Kidney (tissue), 22 donors: ENCODE measurements at places on chromosomes 3 and 15. TPM values are rescaled to one million over a fixed set of nuclear protein-coding genes. Genes with fewer than 3 reads are reported as not detected.

GRCh38 chr3:113079218-113079961 lies 88.6 kb downstream of the GTPBP8 start:
- no peak for DNase-seq

DNA sequence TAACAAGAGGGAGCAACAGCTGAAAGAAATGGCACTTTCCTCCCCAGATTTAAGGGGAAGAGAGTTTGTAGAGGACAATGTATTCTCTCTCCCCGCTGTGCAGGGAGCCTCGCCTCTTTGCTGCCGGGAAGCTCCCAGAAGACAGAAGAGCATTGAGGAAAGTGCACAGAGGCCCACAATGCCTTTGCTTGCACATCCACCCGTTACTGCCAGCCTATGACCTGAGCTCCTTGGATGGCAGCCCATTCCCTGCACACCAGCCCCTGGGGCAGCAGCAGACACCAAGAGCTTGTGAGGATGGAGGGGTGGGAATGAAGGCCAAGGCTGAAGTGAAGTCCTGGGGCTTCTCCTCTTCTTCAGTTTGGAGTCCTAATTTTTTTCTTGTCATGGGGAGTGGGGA lies 67.0 kb downstream of the CLDN11 start:
- no peak for DNase-seq

DNA sequence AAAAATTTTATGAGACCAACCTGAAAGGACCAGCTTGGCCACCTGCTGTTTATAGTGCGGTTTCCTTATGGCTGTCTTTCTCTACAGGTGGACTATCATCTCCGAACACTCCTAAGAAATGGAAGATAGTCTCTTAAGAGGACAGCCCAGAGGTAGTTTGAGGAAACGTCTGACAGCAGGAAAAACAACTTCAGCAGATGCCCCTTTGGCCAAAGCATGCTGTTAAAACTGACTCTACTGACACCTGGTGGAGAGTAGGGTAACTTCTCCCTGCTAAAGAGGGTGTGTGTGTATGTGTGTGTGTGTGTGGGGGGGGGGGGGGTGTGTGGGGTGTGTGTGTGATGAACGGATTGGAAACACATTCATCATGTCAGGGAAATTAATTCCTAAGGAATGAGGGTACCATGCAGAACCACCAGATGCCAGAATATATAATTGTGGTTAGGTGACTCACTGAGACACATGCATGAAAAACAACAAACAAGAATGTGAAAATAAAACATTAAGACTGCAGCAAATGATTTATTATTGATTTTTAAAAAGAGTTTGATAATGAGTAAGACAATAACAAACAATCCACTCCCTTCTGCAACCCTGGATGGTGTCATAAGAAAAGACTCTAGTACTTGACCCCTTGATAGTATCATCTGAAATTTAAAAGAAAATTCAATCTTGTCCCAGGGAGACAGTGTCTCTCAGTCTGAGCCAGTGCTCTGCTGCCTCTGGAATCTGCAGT lies 256.5 kb downstream of the THRB start:
- DNase-seq = peak; percentile 86

DNA sequence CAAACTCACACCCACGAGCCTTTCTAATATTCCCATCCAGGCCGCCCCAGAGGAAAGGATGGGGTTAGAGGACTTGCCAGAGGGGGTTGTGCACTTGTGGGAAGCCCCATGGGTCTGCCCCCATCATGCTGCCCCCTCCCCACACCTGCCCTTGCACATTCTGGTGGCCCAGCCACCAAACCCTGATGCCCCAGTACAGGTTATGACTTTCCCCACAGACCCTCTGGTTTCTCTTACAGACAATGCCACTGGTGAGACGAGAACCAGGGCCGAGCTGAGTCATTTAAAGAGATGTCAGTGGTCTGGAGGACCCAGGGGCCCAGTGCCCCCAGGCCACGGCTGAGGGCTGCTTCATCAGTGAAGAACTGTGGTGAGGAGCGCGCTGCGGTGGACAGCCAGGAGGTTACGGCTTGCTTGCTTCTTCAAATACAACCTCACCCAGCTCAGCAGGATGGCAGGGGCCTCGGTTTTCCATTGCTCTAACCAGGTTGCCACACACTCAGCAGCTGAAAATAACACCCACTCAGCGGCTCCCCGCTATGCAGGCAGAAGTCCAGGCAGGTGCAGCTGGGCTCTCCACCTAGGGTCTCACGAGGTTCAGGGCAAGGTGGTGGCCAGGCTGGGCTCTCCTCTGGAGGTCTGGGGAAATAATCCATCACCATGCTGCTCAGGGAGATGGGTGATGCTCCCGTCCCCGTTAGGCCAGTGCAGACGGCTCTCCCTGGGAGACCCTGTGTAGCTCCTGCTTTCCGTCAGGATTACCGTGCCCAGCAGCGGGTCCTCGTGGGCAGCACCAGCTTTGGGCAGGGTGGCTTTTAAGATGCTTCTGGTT lies 13.8 kb upstream of the SNRPA1 start:
- DNase-seq = no peak

- DNase-seq = no peak
Measured at GRCh38 chr3:182789371-182789770, 3.9 kb upstream of the ATP11B start.

SNURF gene
- total RNA-seq = 19.1 TPM

- DNase-seq = no peak
Measured at GRCh38 chr3:183558495-183558894, 3.0 kb upstream of the KLHL6 start.

KCNAB1 gene
- 6.6 TPM for total RNA-seq

- DNase-seq = no peak
Measured at GRCh38 chr3:184347321-184348056, 10.1 kb downstream of the FAM131A start.

GRCh38 chr3:113270068-113270467 lies 58.7 kb downstream of the BOC start:
- DNase-seq = no peak

GRCh38 chr3:48140336-48140757 lies 47.9 kb downstream of the CDC25A start:
- DNase-seq = no peak

DNA sequence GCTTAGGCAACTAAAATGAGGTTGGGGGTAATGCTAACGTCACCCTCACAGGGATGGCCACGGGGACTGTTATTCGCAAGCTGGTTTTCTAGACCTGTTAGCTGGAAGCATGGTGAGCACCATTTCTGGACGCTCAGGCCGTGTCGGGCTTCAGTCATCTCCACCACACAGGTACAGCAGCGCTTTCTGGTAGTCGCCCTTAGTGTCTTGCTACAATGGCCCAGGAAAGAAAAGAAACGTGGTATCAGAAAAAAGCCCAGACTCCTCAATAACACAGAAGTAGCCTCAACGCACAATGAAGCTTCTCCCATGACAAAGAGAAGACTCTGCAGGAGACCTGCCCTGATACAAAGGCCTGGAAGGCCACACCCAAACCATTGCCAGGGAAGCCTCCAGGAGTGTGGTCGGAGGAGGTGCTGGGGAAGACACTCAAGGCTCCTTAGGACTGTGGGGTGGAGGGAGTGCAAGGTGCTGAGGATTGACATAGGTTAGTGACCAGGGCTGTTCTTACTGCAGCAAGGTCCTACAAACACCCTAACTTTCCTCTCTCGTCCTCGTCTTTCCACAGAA lies 50.2 kb downstream of the ANXA2 start:
- no peak for DNase-seq

CHRM5 gene
- total RNA-seq = 0.06 TPM

- DNase-seq = no peak
Measured at GRCh38 chr3:156600834-156601233, 45.9 kb upstream of the SSR3 start.

- DNase-seq = no peak
Measured at GRCh38 chr3:13347390-13347950, 72.7 kb downstream of the NUP210 start.

GRCh38 chr15:72671525-72671924 lies 14.5 kb downstream of the HIGD2B start:
- no peak for DNase-seq

COLQ gene
- total RNA-seq = 4.3 TPM

- DNase-seq = no peak
Measured at GRCh38 chr3:175486255-175486654, 627.1 kb downstream of the NAALADL2 start.

DNA sequence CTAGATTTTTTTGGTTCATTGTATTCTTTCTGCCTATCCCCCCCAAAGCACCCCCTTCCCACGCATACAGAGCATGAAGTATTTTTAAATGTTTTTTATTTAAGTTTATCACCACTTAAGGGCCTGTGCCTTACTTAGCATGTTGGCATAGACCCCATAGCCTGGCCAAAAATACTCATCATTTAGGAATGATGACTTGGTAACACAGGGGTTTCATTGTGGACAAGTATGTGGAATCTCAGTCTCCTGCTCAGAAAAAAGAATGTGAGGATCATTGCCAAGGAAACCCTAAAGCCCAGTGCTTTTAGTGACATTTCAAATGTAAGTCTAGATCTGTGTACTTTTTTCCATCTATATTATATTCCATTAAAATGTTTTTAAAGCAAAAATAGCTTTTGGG lies 146.3 kb downstream of the ALCAM start:
- DNase-seq = no peak

DNA sequence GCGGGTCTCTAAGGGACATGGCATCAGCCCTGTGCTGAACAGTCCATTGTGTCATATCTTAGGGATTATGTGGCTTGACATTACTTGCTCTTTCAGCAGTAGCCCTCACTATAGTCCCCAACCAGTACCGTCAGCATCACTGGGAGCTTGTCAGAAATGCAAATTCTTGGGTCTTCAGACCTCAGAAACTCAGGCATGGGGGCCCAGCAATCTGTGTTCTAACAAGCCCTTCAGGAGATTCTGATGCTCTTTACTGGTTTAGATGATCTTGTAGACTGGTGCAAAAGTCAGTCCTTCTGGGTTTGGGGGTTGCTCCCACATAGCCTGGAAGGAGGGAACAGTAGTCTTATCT lies 39.0 kb upstream of the TRAK1 start:
- no peak for DNase-seq

- no peak for DNase-seq
Measured at GRCh38 chr3:125053304-125053699, 2.5 kb downstream of the HEG1 start.

DNA sequence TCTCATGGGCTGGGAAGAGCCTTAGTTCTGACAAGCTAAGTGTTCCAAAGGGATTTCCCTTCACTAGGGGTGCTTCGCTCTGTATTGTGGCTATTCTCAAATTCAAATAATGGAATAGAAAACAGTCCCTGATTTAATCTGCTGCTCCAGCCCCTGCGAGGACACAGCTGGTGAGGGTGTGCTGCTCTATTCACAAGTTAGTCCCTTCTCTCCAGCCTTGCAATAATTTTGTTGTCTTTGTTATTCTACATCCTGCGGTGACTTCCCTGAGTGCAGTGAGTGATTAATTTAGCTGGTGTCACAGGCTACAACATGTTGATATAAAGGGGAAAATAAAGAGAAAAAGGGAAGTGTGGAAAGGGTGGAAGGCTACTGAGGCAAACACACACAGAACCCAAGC lies 180.5 kb upstream of the VEPH1 start:
- DNase-seq = peak; percentile 5

GRCh38 chr3:31645256-31645655 lies 112.5 kb downstream of the STT3B start:
- no peak for DNase-seq

- no peak for DNase-seq
Measured at GRCh38 chr3:177135841-177136492, 61.3 kb downstream of the TBL1XR1 start.

DNA sequence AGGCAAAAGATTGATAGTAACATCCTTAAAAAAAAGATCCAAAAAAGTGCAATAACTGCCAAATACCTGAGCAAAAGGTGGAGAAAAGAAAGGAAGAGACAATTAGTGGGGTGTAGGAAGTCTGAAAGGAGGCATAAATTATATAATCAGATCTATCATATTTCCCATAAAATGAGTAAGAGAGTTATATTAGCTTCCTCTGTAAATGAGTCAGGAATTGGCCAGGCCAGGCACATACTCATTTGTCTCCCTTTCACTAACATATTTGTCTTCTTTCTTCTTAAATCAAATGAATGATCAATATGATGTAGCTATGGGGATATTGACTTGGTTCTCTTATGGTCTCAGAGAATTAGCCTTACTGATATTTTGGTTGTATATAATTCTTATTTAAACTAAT lies 292.3 kb upstream of the CADM2 start:
- no peak for DNase-seq

- DNase-seq = no peak
Measured at GRCh38 chr15:90790057-90790456, 72.9 kb downstream of the BLM start.

CNOT10 gene
- 34.0 TPM for total RNA-seq

- DNase-seq = no peak
Measured at GRCh38 chr3:106452096-106452495, 583.3 kb upstream of the CBLB start.

GRCh38 chr15:101242999-101243336 lies 8.9 kb downstream of the CHSY1 start:
- DNase-seq = no peak

FGD5 gene
- total RNA-seq = 40.1 TPM

- DNase-seq = no peak
Measured at GRCh38 chr3:64584179-64584578, 103.6 kb downstream of the ADAMTS9 start.

SLC9C1 gene
- 1.2 TPM for total RNA-seq

DNA sequence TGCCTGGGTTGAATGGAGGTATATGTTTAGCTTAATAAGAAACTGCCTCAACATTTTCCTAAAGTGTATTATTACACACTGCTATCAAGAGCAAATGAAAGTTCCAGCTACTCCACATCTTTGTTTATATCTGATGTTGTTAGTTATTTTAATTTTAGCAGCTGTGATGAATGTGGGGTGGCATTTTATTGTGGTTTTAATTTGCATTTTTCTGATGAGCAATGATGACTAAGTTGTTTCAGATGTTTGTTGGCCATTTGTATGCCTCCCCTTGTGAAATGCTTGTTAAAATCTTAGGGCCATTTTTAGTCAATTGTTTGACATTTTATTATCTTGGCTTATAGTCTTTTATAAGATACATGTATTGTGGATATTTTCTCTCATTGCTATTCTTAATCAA lies 260.4 kb upstream of the SLCO3A1 start:
- DNase-seq = no peak

DNA sequence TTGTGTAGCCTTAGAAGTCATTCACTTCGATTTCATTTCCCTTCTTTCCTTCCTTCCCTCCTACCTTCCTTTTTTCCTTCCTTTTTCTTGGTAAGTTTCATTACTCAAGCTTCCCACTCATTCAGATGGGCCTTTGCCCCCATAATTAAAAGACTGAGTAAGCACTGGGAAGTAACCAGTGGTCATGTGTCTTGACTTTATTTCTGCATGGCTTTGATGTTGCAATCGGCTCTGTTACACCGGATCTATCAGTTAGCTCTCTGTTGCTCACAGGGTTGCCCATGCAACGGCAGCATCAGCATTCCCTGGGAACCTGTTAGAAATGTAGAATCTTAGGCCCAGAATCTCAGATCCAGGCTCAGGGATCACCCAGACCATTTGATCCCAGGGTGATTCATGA lies 25.6 kb upstream of the LARS2 start:
- DNase-seq = no peak

SLC51B gene
- total RNA-seq = 2.9 TPM

GPR156 gene
- total RNA-seq = 0.50 TPM

DNA sequence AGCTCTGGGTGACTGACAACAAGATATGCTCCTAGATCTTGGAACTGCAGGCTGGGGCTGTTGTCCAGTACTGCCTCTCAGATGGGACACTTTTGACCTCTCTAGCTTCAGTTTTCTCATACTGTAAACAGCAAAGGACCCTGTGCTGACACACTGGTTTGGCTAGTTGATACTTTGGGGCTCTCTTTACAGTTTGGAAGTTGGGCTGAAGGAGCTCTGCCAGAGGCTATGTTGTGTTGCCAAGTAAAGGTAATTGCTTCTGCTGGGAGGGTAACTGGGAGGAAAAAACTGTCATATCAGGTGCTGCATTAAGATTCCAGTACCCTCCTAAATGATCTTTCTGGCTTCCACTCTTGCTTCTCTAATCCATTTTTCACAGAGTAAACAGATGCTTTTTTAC lies 54.0 kb downstream of the ISL2 start:
- no peak for DNase-seq
